ENCODE measurements at places on chromosomes 6 and 20.

- no peaks in the 10 kb centered on the region for H3K27me3 ChIP-seq
- peaks cover 28% of the 10 kb centered on the region for H3K36me3 ChIP-seq
- H3K4me3 ChIP-seq = no peak overlapping the region
- DNase-seq = peak; percentile 72
Observed at GRCh38 chr6:110999634-111000270, 17.9 kb downstream of the RPF2 start.

DNA sequence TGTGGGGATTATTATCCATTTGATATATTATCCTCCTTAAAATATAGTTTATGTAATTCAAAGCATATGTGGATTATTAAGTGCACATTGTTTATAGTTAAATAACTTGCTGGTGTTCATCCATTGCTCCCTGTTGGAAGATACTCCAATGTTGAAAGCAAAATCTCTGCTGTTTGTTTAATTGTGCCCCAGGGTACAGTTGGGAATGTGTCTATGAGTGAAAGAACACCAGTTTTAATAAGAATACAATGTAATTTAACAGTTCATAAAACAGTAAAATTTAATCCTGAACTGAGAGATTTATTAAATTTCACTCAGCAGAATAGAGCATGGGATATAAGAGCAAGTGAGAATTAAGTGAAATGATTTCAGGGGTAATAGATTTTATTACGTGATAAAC, 364.9 kb downstream of the GRIK2 start:
- H3K27me3 ChIP-seq = no peaks in the 10 kb centered on the region
- no peaks in the 10 kb centered on the region for H3K4me1 ChIP-seq
- H3K4me3 ChIP-seq = no peak overlapping the region
- H3K27ac ChIP-seq = no peak overlapping the region
- no peaks in the 10 kb centered on the region for H3K36me3 ChIP-seq

DNA sequence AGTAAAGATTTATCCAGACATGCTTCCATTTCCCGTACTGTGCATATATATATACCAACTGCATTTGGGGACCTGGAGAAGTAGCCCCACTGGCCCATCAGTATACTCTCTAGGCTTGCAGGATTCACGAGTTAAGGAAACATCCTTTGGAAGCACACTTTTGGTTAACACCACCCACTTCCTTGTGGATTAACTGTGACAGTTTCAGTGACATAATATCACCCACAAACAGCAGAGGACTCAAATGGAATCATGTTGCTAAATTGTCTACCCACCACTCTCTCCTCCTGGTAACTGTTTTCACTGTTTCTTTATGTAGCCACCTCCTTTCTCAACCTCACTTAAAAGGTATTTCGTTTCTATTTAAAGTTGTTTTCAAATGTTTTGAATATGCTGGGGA, 55.0 kb downstream of the PROKR2 start:
- no peak overlapping the region for H3K4me3 ChIP-seq
- H3K4me1 ChIP-seq = no peaks in the 10 kb centered on the region
- no peak for DNase-seq
- H3K27ac ChIP-seq = no peak overlapping the region
- no peaks in the 10 kb centered on the region for H3K27me3 ChIP-seq

- H3K4me3 ChIP-seq = peak overlapping the region; percentile 3
- H3K27ac ChIP-seq = no peak overlapping the region
- no peak for DNase-seq
Observed at GRCh38 chr6:169864148-169865020, 113.0 kb downstream of the ERMARD start.

DNA sequence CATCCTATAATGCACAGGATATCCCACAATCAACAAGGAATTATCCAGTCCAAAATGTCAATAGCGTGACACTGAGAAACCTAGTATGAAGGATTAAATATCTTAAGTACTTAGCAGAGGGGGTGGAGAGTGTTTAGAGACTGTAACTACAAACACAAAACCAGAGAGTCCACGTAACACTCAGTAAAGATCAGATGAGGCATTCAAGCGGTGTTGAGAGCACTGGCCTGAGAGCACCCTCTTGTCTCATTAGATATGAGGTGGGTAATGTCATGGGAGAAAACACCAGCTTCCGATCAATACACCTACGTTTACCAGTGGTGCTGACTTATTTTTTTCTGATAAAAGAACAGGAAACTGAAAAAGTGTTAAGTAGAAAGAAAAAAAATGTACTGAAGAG, 2.3 kb downstream of the FAM184A start:
- DNase-seq = no peak
- no peak overlapping the region for H3K27ac ChIP-seq
- peaks cover 2% of the 10 kb centered on the region for H3K4me1 ChIP-seq
- H3K4me3 ChIP-seq = no peak overlapping the region
- no peaks in the 10 kb centered on the region for H3K36me3 ChIP-seq

- no peak overlapping the region for H3K27ac ChIP-seq
- H3K36me3 ChIP-seq = no peaks in the 10 kb centered on the region
Observed at GRCh38 chr6:25435416-25435985, 156.3 kb downstream of the CARMIL1 start.

DNA sequence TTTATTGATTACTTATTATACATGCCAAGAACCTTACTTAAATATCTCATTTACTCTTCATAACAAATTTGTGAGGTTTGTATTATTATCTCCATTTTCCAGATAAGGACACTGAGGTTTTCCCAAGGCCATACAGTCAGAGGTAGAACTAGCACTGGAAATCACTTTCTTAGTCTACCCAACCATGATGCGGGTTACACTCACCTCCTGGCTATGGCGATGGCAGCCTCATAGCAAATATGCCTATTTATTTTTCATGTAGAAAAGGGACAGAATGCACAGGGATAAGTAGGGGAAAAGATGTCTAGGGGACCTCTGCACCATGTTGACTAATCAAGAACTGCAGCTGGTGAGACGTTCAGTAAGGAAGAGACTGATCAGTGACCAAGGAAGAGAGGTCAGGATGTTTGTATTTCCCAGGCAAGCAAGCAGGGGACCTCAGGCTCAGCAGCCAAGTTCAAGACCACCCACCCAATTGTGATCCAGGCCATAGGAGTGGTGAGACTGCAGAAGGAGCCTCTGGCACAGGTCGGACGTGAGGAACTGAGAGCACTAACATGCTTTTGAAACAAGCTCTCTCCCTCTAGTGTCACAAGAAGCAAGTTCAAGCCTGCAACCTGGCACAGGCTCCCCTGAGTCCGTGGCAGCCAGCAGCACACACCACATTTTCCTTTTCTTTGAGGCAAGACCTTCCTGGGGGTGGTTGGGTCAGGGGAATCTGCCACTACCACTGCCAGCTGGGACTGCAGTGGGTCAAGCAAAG, 97.8 kb downstream of the GMPR start:
- peak; percentile 59 for DNase-seq
- no peaks in the 10 kb centered on the region for H3K36me3 ChIP-seq

- no peak for DNase-seq
- no peak overlapping the region for H3K27ac ChIP-seq
- H3K4me3 ChIP-seq = no peak overlapping the region
- H3K36me3 ChIP-seq = no peaks in the 10 kb centered on the region
- H3K27me3 ChIP-seq = no peaks in the 10 kb centered on the region
Observed at GRCh38 chr6:1993042-1993441, 252.4 kb downstream of the GMDS start.

- no peak overlapping the region for H3K27ac ChIP-seq
- DNase-seq = no peak
- peaks cover 2% of the 10 kb centered on the region for H3K4me1 ChIP-seq
- H3K4me3 ChIP-seq = no peak overlapping the region
Observed at GRCh38 chr20:54107600-54108325, 37.4 kb upstream of the BCAS1 start.

DNA sequence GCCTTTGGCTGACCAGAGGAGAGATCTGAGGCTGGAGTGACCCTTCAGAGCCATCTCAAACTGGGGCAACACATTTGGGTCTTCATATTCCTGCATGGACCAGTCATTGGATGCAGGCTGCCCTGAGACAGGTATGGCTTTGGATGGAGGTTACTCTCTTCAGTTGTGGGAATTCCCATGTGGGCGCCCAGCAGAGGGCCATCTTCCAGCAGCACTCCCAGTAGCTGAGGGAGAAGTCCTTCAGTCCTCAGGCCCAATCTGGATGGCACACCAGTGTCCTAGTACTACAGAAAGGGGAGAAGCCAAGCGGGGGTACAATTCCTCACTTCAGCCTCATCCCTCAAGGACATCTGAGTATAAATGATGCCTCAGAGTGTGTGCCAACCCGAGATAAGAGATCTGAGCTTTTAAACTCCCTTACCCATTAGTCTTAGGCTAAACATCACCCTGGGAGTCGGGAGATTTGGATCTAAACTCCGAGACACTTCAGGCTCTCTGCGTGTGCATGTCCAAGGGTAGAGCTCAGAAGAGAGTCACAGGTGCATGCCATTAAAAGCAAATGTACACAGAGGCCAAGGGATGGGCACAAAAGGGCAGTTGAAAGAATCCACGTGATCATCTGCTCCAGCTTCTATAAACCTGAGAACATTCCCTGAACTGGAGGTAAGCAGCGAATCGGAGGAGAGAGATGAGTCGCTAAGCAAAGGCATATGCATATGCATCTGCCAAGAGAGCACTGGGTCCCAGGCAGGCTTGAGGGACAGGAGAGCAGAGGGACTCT, 204.6 kb downstream of the CD83 start:
- peak; percentile 28 for DNase-seq
- H3K27ac ChIP-seq = no peak overlapping the region
- H3K4me3 ChIP-seq = no peak overlapping the region

- H3K36me3 ChIP-seq = no peaks in the 10 kb centered on the region
- no peak overlapping the region for H3K27ac ChIP-seq
- H3K4me3 ChIP-seq = no peak overlapping the region
Observed at GRCh38 chr6:158172001-158172400, 3.9 kb downstream of the GTF2H5 start.

DNA sequence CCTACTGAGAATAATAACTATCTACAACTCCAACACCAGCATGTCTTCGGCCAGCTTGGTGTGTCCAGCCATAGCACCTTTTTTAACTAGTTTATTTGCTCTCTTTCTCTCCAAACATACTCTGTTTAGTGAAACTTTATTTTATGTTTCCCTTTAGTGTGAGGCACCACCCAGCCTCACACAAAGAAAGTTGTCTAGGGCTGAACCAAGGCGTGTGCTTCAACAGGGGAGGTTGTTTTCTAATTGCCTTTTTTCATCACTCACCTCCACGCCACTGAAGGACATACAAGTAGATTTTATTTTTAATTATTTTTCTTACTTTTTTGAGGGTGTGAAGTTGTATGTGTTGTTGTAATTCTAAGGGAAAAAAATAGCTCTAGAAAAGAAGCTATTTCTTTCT, 125.6 kb upstream of the MARCKS start:
- no peaks in the 10 kb centered on the region for H3K27me3 ChIP-seq
- no peak for DNase-seq
- H3K4me1 ChIP-seq = no peaks in the 10 kb centered on the region
- H3K4me3 ChIP-seq = no peak overlapping the region
- H3K27ac ChIP-seq = no peak overlapping the region

- H3K4me1 ChIP-seq = peaks cover 13% of the 10 kb centered on the region
- peak; percentile 24 for DNase-seq
- H3K27ac ChIP-seq = no peak overlapping the region
- H3K4me3 ChIP-seq = no peak overlapping the region
Observed at GRCh38 chr6:35725721-35726438, 11.0 kb upstream of the ARMC12 start.

DNA sequence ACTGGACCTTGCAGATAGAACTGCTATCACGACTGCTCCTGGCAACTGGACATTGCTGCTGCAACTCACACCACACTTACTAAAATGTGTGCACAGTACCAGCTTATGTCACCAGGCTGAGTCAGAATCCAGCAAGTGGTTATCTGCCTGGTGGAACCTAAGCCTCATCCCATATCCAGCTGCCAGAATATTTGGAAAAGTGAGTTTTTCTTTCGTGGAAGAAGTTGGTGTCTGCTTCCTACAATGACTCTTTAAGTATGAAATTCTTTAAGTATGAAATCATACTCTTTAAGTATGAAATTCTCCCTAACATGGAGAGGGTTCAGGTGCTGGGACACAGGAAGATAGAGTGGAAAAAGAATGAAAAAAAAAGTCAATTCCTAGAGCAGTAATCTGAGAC, 16.4 kb upstream of the POLR1H start:
- no peak for DNase-seq
- H3K27me3 ChIP-seq = no peaks in the 10 kb centered on the region
- H3K36me3 ChIP-seq = no peaks in the 10 kb centered on the region
- H3K27ac ChIP-seq = no peak overlapping the region
- H3K4me3 ChIP-seq = no peak overlapping the region

- no peak overlapping the region for H3K27ac ChIP-seq
- no peak for DNase-seq
- H3K36me3 ChIP-seq = no peaks in the 10 kb centered on the region
- H3K27me3 ChIP-seq = no peaks in the 10 kb centered on the region
- no peak overlapping the region for H3K4me3 ChIP-seq
- H3K4me1 ChIP-seq = no peaks in the 10 kb centered on the region
Observed at GRCh38 chr6:157808405-157808950, 14.6 kb upstream of the SNX9 start.

GRCh38 chr6:108673153-108673552, 112.4 kb downstream of the FOXO3 start:
- peaks cover 13% of the 10 kb centered on the region for H3K4me1 ChIP-seq
- H3K27ac ChIP-seq = no peak overlapping the region
- DNase-seq = no peak
- no peaks in the 10 kb centered on the region for H3K27me3 ChIP-seq
- H3K4me3 ChIP-seq = no peak overlapping the region

DNA sequence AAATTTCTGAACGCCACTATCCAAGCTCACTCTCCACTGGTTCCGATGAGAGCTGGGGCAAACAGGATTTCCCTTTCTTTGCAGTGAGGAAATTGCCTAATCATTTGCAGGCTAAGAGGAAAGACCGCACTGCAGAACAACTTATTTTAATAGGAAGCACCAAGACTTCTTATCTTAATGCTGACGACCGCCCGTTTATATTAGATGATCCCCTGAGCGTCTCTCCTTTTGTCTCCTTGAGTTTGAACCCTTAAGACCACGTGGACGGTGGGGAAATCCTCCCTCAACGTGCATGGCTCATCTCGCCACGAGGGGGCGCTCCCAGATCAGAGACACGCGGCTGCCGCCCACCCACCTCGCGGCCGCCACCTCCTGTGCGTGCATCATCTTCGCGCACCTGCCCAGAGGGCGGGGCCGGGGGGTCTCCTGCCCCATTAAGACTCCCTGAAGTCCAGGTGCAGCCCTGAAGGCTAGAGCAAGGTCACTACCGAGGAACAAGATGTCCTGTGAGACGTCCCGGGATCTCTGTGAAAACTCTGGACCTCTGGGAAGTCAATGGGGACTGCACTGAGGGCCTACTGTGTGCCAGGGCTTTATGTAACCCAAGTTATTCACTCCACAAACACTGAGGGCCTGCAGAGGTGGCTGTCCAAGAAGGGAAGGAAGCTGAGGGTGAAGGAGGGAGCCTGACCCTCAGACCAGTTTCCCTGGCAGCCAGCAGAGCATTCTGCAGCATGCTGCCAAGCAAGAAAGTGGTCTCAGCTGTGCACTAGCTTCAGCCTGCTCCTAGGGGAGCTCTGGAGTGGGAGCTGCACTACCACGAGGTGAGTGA, 28.1 kb downstream of the PDYN start:
- no peak overlapping the region for H3K27ac ChIP-seq
- H3K27me3 ChIP-seq = no peaks in the 10 kb centered on the region
- H3K36me3 ChIP-seq = no peaks in the 10 kb centered on the region
- DNase-seq = peak; percentile 60
- no peak overlapping the region for H3K4me3 ChIP-seq

All from trophoblast cell (in vitro differentiated cells and primary cell).